ENCODE measurements at places on chromosomes 1 and 21. TPM values are rescaled to one million over a fixed set of nuclear protein-coding genes. Genes with fewer than 3 reads are reported as not detected.

The CCDC17 gene
- 5.0 TPM for total RNA-seq

GRCh38 chr1:184823080-184823479 lies 68.4 kb upstream of the EDEM3 start:
- no peak for DNase-seq

- no peak for DNase-seq
Observed at GRCh38 chr1:176068901-176069300, 138.2 kb downstream of the COP1 start.

GRCh38 chr1:39729030-39729429 lies 9.7 kb upstream of the PPIE start:
- no peak for DNase-seq

DNA sequence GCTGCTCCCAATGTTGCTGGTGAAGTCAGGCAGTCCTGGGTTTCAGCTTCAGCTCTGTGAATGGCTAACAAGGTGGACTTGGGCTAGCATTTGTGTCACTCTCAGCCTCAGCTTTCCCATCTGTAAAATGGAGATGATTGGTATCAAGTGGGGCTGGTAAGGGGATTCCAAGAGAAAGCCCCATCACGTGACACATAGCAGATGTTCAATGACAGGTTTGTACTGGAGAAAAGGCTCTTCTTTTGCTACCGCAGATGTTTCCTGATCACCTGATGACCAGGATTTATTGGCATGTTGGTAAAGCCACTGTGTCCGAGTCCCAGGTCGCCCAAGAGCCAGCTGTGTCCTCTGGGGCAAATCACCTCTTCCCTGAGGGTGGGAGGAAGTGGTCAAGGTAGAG lies 335.0 kb downstream of the MATN1 start:
- no peak for DNase-seq

DNA sequence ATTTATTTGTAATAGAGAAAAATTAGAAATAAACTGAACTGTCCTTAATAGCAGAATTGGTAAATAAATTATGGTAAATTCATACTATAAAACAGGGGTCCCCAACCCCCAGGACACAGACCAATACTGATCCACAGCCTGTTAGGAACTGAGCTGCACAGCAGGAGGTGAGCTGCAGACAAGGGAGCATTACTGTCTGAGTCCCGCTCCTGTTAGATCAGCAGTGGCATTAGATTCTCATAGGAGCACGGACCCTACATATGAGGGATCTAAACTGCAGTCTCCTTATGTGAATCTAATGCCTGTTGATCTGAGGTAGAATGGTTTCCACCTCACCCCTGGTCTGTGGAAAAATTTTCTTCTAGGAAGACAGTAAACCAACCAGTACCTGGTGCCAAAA lies 7.5 kb downstream of the WDR47 start:
- no peak for DNase-seq

DNA sequence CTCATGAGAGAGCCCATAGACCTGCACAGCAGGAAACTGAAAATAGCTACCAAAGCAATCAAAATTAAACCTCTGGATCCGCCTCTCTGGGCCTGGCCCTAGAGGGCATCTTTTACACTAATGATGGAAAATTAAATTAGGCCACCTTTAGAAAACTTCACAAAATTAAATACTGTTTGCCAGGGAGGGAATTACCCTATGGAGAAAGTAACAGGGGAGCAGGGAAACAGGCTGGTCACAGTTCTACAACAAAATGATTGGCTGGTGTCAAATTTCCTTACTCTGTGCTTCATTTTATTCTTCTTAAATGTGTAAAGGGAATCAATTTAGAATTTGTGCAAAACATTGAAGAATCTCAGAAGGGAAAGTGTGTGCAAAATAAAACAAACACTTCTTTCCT lies 62.4 kb downstream of the SPATA46 start:
- DNase-seq = no peak
